Activated CD4-positive, CD25-positive, alpha-beta regulatory T cell treated with anti-CD3 and anti-CD28 coated beads, Interleukin-2, amount 50 U/mL, for 16 hours (primary cell): ENCODE measurements at places on chromosomes 1 and 21.
A peak's percentile ranks its signal among the peaks of the same experiment; 100 is the strongest.

- no peak for DNase-seq
Measured at GRCh38 chr1:29398431-29398830, 162.1 kb downstream of the PTPRU start.

GRCh38 chr1:101203820-101204540 is 32.8 kb upstream of the S1PR1 start:
- no peak for DNase-seq

GRCh38 chr1:19133360-19133759 is 76.7 kb downstream of the UBR4 start:
- DNase-seq = no peak

GRCh38 chr1:247456021-247456420 is 1.9 kb downstream of the OR2B11 start:
- no peak for DNase-seq

DNA sequence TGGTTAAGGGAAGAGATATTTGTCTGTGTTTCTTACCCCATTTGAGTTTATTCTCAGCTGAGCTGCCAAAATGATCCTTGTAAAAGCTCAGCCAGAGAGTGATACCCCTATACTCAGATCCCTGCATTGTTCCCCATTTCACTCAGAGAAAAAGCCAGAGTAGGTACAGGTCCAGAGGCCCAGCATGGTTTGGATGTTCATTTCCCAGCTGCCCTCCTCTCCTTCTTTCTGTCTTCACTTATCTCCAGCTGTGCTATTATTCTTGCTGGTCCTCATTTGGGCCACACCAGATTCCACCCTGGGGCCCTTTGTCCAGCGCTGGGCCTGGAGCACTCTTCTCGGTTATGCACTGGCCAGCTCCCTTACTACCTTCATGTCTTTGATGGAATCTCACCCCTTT is 187.7 kb downstream of the CHRM3 start:
- DNase-seq = no peak

DNA sequence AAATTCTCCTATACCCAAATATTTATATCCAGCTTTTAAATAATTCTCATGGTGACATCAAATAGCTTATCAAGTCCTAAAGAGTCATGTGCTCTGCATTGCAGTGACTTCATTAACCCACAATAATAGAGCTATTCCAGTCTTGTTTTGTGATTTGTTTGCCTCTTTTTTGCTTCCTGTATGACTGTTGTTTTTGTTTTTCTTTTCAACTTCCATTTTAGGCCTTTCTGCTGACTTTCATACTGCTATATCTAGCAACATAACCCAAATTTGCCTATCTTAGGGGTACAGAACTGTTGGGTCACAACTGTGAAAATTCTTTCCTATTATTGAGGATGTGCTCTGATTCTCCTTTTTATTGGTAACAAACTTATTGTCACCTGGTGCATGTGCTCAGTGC is 30.3 kb downstream of the SPATA17 start:
- DNase-seq = no peak

DNA sequence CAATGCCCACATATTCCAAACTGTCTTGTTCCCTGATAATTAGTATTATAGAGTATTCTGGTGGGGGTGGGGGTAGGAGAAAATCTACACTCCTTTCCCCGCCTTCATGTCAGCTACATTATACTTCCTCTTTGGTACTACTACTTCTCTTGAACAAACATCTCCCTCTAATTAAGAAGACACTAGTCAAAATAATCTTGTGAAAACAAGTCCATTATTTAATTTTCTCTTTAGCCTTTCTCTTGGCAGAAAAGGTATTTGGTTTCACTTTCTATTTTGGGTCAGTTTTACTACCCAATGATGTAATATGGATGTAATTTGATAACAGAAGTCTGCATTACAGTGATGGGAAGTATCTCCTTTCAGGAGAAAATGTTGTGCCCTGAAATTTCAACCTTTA is 22.5 kb downstream of the NTMT2 start:
- DNase-seq = no peak

DNA sequence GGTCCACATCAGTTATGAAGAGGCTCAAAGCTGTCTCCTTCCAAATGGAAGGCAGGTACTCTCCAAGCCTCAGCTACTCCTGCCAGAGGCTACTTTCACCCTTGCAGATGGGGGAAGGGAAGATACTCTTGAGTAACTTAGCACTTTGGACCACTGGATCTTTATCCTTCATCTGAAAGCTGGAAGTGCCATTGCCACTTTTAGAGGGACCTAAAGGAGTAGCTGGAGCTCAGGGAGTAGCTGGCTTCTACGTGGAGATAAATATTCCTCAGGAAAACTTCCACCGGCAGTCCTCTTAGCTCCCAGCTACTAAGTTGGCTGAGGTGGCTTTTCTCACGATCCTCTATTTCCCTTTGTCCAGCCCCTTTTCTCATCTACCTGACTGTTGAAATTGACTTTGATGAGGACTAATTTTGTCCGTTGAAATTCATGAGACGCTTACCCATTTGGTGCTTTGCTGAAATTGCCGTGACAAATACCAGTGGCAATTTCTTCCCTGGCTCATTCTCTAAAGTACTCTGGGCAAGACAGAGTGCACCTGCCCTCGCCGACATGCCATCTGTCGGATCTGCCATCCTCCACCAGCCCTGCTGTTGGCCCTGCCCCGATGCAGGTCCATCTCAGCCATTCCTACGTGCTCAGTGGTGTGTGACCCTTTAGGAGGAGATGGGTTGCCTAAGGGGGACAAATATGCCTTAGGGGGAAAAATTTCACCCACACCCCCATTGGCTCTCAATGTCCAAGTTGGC is 13.6 kb downstream of the IGSF21 start:
- no peak for DNase-seq

DNA sequence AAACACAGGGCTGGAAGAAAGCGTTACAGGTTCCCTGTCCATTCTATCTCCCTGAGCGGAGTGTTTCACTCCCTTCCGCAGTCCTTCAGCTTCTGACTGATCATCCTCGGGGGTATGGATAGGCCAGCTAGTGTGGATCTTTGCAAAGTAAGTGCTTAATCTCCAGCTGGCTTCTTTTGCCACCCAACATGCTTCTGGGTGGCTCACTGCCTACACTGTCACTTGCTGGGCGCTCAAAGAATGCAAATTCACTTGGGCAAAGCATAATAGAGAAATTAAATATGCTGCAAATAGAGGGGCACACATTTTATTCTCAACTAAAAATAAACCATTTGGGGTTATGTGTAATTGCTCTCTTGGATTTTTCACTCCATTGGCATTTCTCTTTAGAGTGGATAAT is 265.6 kb downstream of the TNR start:
- DNase-seq = no peak

- DNase-seq = no peak
Measured at GRCh38 chr21:31887391-31887841, 14.6 kb downstream of the HUNK start.

DNA sequence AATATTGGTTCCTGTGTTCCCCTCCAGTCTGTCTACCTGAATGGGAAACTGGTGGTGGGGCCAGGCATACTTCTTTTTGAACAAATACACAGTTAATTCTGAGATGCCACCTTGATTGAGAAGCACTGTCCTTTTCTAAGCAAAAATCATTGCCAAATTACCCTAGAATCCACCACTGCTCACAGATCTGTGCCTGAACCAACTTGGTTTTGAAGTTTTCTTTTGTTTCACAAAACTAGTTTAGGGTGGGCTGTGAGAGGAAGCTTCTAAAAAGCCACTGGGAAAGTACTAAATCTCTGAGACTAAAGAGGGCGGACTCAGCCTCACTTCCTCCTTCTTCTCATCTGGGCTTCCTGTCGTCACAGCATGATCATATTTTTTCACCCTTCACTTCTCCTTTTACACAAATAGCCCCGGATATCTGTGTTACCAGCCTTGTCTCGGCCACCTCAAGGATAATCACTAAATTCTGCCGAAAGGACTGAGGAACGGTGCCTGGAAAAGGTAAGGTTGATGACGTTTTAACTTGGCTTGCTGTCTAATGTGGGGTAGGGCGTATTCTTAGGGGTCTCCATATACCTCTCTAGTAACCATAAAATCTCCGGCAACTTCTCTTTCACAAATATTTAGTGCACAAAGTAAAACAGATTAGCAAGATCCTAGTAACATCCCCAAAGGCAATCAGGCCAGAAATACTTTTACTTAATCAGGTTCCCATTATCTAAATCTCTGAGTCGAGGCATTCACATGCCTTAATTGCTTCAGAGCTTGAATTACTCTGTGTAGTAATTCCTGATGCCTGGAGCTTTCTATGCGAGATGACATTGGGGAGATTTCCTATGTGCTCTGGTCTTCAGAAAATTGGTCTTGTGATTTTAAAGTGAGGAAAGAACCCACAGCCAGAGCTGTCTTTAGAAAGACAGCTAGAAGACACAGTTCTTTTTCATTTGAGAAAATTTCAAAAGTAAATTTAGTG is at the start of gene CD53:
TSS of gene CD53 (plus strand) at position 404 of the 976 bp plus-strand sequence. CDS start 18,261 bp downstream, outside the sequence.
- peak; percentile 28 for DNase-seq

DNA sequence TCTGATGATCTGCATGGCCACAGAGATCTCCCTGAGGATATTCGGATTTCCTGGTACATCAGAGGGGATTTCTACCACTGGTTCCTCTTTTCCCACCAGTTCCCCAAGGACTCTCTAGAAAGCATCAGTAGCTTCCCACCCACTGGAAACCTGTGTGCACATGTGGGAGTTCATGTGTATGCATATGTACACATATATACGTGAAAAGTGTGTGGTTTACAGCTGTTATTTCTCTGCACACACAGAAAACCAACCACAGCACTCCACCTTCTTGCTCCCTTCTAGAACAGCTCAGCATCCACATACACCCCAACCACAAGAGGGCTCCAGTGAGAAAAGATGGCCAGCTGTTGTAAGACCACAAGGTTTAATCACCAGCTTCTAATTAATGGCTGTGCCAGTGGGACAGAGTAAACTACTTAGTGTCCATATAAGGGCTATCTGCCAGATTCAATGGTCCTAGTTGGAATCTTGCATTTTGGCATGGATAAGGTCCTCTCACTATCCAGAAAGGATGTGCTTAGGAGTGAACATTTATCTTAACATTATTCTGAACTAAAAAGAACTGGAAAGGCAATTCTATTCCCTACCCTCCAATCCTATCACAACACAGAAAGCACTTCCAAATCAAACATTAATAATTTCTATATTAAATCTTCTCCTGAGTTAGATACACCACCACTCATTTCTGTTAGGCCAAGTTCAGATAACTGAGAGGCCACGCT is 24.1 kb downstream of the GPR3 start:
- peak; percentile 28 for DNase-seq

GRCh38 chr1:94002046-94002787 is 93.0 kb upstream of the GCLM start:
- DNase-seq = no peak

DNA sequence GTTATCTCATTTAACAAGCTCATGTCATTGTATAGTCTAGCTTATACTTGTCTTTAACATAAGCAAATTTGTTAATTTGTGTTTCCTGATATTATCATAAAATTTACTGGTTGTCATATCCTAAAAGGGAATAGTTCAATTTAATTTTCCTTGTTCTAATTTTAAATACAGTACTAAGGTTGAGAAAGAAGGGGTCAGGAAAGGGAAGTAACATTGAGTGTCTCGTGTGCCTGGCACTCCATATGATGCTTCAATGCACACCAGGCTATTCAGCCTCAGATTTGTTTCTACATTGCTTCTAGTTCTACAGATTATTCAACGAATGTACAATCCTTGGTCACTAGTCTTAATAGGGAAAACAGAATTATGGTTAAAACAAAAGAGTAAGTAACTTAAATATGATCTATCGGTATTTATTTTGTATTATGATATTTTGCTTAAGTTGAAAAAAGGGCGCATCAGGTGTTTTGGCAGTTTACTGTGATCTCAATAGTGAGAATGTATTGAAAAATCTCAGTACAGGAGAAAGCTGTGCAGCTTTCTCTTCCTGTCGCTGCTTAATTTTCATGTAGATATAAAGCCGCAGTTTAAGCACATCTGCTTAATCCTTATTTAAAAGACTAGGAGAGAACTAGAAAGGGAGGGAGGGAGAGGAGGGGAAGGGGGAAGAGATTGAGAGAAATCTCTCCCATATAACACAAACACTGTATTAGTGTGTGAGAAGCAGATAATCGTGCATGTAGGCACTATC is 13.0 kb downstream of the PTPRC start:
- DNase-seq = no peak

DNA sequence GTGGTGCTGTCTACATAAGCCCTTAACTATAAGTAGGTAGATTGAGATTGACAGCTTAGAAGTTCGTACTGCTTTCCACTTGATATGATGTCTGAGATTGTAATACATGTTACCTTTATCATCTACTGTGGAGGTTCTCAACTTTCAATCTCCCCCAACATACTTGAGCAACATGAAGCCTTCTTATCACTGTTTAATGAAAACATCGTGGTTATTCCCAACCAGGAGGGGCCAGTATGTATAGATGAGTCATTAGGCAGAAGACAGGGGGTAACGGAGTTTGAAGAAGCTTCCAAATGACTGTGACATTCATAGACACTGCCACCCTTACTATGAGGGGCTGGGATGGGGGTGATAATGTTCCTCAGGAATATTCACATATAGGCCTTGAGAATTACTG is 36.0 kb downstream of the CENPF start:
- no peak for DNase-seq

- DNase-seq = no peak
Measured at GRCh38 chr21:24115141-24115540, 1492.1 kb downstream of the MRPL39 start.

- no peak for DNase-seq
Measured at GRCh38 chr1:153882296-153882912, 40.4 kb downstream of the GATAD2B start.

DNA sequence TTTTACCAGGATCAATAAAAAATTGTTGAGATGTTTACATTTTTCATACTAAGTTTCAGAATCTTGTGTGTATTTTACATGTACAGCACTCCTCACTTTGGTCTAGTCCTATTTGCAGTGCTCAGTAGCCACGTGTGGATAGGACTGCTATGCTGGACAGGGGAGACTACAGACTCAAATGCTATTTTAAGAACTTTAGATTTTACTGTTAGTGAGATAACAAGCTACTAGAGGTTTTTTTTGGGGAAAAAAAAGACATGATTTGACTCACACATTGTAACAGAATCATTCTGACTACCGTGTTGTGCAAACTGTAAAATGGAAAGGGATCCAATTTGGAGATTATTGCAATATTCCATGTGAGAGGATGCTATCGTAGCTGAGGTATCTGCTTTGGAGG is 418.9 kb upstream of the PRMT6 start:
- no peak for DNase-seq

DNA sequence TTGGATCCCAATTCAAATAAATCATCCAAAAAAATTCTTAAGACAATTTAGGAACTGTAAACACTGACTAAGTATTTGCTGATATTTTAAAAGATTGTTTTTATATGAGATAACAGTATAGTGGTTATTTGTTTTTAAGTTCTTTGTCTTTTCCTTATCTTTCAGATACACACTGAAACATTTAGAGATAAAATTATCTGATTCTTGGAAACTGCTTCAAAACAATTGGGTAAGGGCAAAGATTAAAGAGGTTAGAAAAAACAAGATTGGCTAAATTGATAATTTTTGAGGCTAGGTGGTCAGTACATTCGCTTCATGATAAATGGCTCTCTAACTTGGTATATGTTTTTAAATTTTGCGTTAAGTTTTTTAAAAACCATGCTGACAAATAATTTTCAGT is 117.3 kb downstream of the PSMG1 start:
- no peak for DNase-seq
